ENCODE measurements at places on chromosomes 2 and 18.

DNA sequence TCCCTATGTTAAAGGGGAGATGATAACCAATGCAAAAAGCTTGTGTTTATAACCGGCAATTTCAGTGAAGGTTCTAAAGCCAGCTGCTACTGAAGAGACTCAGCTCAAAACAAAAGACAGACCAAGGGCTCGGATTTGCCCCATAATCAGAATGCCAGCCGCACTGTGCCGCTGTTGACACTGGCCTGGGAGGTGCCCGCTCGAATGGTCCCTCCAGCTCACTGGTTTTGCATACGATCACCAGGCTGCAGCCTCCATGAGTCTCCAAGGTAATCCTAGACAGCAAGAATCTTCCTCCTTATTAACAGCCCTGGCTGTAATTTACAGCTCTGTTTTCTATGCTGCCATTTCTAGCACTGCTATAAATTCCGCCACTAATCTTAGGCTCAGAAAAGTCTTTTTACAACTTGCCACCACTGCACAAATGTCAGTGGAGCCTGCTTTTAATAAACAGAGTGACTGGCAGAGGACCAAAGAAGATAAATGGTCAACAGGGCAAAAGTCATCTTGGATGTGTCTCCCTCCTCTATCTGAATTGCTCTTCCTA, 155.7 kb upstream of the SH3BP4 start:
- DNase-seq: no peak

DNA sequence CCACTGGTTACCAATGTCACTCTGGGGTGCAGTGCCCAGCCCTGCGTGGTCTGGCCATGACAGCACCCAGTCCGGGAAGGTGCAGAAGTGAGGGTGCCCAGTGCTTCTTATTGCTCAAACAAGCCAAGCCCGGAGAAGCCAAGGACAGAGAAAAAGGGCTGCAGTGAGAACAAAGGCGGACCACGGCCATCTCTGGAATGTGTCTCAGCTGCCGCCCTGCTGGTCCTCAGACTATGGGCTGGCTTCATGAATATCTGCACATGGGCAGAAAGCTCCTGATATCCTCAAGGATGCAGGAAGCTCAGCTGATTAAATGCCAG, 28.7 kb downstream of the COPS9 start:
- no peak for DNase-seq

GRCh38 chr18:56021136-56021808, 433.3 kb upstream of the TCF4 start:
- DNase-seq: no peak

- no peak for DNase-seq
These were observed 28.8 kb downstream of the SP140 start for GRCh38 chr2:230254152-230254881.

DNA sequence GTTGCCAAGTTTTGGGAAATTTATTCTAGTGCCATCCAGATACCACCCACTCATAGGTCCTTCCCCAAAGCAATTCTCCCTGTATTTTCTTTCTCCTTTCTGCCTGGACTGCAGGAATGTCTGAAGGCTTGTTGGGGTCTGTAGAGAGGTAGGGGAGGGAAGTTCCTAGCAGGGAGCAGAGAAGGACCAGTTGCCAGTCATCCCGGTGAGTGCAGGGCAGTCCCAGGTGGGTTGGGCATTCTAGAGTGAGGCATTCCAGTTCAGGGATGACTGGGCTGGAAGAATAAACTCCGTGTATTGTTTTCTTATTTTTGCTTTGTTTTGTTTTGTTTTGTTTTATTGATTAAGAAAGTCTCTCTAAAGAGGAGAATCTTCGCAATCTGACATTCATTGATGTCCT, 58.1 kb downstream of the SPATS2L start:
- no peak for DNase-seq

DNA sequence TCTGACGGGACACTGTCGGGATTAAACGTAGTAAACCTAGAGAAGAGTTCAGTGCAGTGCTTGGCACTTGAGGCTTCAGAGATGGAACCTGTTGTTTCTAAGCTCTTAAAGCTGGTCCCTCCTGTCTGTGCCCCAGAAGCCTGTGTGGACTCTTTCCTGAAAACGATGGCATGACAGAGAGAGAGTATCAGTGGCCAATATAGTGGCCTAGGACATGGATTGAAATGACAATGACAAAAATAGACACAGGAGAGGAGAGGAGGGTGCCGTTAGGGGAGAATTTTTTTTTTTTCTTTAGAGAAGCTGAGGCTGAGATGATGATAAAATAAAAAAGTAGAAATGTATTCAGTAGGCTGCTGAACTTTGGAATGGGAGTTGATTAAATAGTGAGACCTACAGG, 138.0 kb downstream of the GAREM1 start:
- DNase-seq: no peak

- no peak for DNase-seq
These were observed 245.9 kb upstream of the PXDN start for GRCh38 chr2:1990151-1990589.

DNA sequence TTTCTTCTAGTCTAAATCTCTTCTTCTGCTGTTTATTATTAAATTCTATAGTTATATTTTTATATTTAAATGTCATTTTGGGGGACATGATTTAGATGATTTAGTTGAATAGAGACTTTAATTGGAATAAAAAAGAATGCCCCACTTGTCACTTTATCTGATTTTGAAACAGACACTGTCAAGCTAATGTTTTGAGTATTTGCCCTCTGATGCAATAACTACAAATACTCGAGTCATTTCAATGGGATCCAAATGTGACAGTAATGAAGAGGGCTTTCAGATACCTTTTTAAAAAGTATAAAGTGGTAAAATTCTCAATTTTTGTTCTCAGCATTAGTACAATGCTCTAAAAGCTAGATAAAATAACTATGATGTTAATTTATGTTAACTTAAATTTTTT, 257.3 kb upstream of the SESTD1 start:
- no peak for DNase-seq

- no peak for DNase-seq
These were observed 198.5 kb downstream of the SP3 start for GRCh38 chr2:173766537-173767289.

DNA sequence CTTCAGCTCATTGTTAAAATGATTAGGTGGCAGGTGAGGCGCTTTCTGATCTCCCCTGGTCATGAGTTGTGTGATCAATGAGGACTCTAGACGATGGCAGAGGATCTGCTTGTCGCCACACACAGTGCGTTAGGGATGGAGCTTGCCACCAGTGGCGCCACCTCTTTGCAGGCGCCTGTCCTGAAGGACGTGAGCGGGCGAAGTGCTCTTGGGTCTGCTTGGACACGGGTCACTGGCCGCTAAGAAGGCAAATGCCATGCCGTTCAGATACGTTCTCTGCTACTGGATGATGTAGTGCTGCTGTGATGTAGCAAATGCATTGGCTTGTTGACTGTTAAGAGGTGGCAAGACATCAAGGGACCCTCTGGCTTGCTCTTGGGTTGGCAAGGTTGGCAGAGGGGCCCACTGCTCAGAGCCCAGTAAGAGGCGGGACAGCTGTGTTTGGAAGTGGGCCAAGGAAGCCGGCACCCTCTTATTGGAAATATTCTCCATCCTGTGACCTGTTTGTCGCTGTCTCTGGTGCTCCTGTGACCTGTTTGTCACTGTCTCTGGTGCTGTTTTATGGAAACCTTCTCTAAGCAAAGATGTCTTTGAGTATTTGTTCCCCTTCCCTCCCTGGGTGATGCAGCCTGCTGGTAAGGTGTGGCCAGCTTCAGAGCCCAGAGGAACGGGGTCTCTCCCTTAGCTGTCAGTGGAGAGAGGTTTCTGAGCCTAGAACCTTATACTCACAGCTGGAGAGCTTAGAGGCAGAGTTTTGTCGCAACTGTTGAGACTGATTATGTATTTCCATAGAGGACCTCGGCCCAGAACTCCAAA, 14.6 kb downstream of the LDLRAD4 start:
- no peak for DNase-seq

GRCh38 chr2:220044383-220044782, 417.0 kb downstream of the SLC4A3 start:
- DNase-seq: no peak

GRCh38 chr2:58636872-58637271, 395.7 kb upstream of the FANCL start:
- no peak for DNase-seq

GRCh38 chr18:53458268-53458667, 766.2 kb downstream of the MBD2 start:
- DNase-seq: no peak

- DNase-seq: no peak
These were observed 1632.8 kb upstream of the CELF4 start for GRCh38 chr18:39198376-39198775.

DNA sequence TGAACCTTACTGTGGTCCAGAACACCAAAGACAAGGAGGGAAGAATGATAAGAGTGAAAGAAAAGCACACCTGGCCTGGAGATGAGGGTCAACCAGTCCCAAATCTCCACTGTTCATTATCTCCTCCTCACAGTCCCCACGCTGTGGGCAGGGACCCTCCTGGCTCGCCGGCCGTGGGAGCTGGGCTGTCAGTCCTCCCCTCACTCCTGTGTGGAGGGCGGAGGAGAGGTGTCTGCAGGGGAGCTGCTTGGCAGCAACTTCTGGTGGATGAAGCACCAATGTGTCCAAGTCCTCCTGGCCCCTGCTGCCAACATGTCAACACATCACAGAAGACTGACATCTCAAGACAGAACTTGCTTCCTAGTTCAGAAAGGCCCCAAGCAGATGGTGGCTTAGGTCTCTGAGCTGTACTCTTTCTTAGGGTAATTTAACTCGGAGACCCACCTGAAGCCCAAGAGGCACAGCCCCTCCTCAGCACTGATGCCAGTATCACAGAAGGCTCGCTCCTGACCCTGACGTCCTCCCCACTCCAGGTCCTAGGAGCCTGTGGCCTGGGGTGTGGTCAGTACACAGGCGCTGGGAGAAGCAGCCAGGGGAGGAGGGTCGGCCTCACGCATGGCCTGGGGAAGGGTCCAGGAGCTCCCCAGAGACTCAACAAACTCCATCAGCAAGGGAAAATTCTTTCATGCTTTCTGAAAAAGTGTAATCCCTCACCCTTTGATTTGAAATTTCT, 54.5 kb downstream of the PARD6G start:
- DNase-seq: no peak

DNA sequence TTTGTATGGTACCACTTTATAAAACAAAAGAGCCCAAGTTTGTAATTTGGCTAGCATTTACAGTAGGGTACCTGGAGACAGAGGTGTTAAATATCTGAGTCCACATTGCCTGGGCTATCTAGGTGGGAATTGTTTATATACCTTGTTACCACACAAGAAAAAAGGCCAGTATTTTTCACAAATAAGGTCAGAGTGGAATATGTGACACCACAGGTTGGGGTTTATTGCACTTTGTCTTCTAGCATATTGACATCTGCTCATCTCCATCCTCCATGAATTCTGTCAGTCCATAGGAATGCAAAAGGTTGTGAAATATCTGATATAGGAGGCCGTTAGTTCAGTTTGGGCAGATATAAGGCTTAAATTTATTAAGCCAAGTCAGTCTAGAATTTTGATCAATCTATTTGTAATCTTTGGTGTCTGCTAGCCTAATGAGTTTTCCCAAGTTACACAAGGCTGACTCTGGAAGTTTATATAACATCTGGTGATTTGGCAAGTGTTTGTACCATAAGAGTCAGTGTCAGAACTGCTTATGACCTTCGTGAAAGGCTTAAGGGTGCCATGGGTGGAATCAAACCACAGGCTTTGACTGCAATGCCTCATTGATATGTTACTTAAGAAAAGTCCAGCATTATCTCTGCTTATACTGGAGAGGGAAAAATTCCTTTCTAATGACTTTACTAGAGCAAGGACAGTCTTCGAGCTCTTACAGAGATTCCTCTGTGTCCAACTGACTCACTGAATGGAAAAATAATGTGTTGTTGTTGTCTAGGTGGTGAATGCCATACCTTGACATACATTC, 11.3 kb upstream of the DPP4 start:
- no peak for DNase-seq

DNA sequence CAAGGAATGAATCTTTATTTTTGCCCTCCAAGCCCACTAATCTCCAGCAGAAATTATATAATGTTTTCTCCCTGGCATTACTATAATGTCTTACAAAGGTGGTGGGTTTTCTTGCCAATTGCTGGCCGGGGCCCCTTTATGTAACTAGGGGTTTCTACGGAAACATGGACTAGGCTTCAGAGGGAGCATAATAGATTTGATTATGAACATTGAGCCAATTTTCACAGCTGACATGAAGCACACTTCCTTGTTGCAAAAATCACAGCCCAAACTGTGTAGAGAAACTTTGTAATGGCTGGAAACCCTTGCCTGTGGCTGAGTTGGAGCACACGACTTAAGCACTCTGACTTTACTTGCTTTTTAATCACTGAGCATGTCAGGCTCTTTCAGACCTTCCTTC, 3.8 kb upstream of the CYRIA start:
- DNase-seq: no peak

GRCh38 chr2:127957240-127957639, 70.6 kb downstream of the SAP130 start:
- no peak for DNase-seq

GRCh38 chr2:231296401-231296974, 98.1 kb downstream of the ARMC9 start:
- no peak for DNase-seq

Measured in renal cortex interstitium (tissue), 15 donors.